GM13976 (cell line): ENCODE measurements at places on chromosomes 3 and 15.

DNA sequence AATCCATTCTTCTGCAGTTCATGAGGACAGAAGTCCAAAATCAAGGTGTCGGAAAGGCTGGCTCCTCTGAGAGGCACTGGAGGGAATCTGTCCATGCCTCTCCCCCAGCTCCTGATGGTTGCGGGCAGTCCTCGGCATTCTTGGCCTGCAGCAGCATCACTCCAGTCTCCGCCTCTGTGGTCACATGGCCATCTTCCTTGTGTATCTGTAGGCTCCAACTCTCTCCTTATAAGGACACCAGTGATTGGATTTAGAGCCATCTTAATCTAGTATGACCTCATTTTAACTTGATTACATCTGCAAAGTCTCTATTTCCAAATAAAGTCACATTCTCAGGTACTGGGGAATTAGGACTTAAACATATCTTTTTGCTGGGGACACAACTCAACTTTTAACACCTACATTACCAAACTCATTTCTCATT is 56.0 kb upstream of the FLNB start:
- no peak for DNase-seq

GRCh38 chr3:44427683-44428082 is 49.8 kb downstream of the ZNF445 start:
- no peak for DNase-seq

- no peak for DNase-seq
Observed at GRCh38 chr3:36457667-36458066, 77.4 kb downstream of the STAC start.

DNA sequence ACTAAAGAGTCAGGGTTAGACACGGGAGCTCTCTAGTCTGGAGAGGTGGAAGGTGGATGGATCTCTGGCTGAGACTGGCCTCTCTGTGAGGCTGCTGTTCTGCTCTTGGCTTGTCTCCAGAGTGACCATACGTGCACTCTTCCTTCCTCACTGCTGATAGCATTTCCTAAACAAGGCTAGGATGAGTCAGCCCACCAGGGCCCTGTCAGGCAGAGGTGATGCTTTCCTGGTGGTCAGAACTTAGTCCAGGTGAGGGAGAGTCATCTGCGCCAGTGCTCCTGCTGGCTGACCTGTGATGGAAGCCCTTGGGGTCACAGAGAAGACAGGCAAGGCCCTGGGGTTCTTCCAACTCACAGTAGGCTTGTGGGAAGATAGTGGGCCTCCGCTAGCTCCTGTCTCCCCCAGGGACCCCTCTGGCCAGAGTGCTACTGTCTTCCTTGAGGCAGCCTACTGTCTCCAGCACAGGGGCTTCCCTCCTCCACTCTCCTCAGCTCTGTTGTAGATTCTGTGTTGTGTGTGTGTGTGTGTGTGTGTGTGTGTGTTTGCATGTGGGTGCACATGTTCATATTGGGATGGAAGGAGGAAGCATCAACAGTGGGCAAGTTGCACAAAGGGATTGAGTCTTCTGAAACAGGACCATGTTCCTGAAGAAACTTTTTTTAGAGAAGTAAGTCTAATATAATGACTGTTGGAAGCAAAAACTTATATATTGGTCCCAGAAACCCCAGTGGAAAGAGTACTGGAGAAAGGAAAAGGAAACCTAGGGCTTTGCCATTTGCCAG is 16.5 kb downstream of the ALPK3 start:
- no peak for DNase-seq

GRCh38 chr3:30567139-30567753 is 39.2 kb upstream of the TGFBR2 start:
- no peak for DNase-seq

DNA sequence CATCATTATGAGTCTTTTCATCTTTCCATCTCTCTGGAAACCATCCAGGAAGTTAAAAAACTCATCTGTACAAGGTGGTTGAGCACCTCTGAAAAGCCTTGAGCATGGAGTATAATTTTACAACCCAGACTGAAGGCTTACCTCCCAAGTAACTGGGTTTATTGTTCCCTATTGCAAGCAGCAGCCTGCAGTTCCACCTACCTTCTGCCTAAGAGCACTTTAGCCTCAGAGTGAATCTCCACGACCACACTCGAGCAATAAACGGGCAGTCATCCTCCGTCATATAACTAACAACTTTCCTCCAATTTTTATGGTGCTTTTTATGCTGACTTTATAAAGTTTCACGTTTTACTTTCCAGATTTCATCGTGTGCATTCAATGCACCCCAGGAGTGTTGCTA is 32.8 kb downstream of the OSBPL10 start:
- no peak for DNase-seq

- DNase-seq, result no peak
Observed at GRCh38 chr3:172782235-172782634, 31.7 kb downstream of the ECT2 start.

- DNase-seq, result no peak
Observed at GRCh38 chr3:24270204-24270691, 224.4 kb downstream of the THRB start.

- no peak for DNase-seq
Observed at GRCh38 chr3:149493315-149494021, 19.0 kb downstream of the TM4SF4 start.

- DNase-seq, result no peak
Observed at GRCh38 chr3:172626021-172626640, 84.7 kb downstream of the NCEH1 start.

GRCh38 chr3:127803619-127804018 is 18.7 kb downstream of the MGLL start:
- DNase-seq, result no peak

GRCh38 chr3:139559541-139559940 is 20.0 kb upstream of the RBP1 start:
- DNase-seq, result no peak

DNA sequence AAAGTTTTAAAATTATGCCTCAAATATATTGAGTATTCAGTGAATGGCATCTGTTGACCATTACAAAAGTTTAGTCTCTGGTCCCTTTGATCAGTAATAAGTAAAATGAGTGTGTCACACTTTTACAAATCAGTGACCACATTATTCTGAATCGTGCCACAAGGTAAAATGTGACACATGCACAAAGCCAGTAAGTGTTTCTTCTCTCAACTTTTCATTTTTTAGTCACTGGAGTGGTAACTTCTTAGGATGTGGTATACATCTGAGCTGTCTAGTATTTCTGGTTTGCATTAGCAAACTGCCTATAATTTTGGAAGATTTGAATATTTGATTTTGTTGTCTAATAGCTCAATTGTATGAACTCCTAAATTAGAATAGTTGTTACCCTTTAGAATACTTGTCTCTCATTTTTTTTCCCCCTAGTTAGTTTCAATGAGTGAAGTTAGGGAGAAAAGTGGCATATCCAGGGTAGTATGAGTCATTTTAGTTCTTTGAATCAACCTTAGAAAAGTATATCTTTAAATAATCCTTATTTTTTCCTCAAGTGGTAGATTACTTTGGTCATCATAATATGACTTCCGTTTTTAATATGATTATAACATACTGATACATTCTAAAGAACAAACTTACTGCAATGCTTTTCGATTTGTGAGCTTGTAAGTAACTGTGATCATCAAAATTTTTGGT is 18.1 kb downstream of the DNAJC13 start:
- DNase-seq, result no peak

DNA sequence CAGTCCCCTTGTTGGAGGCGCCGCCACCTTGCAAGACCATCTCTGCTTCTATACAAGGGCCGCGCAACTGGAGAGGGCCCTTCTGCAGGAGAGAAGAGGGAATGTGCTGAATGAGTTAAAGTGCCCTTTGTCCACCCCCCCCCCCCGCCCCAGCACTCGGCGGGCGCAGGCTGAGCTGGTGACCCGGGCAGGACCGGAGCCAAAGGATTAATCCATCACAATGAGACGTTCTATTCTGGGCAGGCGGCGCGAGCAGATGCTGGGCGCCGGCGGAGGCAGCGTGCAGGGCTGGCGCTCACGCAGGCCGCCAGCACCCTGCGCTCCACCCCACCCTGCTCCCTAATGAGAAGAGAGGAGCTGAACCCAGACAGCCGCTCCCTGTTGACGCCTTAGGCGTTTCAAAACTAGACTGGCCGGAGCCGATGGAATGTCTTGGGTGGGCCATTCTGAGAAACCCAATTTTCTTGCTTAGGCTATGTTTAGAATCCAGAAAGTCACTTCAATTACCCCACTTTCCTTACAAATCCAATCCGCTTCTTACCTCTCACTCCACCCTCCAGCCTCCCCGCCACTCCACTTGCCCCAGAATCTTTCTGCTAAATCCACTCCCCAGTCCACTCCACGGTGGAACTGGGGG is 32.9 kb downstream of the GJD2 start:
- peak; percentile 19 for DNase-seq

DNA sequence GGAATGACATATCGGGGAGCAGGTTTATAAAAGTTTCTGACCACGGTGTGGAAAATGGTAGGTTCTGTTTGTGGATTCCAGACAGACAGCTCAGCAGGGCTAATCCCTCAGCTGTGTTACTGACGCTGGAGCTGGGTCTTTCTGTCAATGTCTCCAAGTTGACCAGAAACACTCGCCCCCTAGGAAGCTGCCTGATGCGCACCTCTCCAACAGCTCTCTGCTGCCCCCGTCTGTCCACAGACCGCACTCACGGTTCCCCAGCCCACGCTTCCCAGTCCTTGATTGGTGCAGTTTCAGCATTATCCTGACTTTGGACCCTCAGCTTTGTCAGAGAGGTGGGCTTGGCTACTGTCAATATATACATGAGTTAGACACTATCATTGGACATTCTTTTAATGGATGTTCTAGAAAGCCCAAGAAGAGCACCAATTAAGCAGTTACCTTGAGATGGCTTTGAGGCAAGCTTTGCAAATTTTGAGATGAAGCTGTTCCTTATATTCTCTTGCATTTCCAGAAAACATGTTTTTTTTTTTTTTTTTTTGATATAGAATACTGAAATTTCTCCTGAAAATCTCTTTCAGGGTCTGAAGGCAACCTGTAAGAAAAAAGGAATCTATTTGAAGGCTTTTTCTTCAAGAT is 98.9 kb upstream of the TBC1D5 start:
- peak; percentile 59 for DNase-seq

GRCh38 chr15:84929795-84930603 is 45.5 kb downstream of the SLC28A1 start:
- DNase-seq, result no peak

GRCh38 chr3:115272036-115272824 is 125.1 kb upstream of the ZBTB20 start:
- no peak for DNase-seq

- no peak for DNase-seq
Observed at GRCh38 chr15:100668348-100668745, 66.0 kb downstream of the ASB7 start.

- DNase-seq, result no peak
Observed at GRCh38 chr3:165768680-165769079, 68.5 kb downstream of the BCHE start.

GRCh38 chr3:57985176-57985983 is 22.8 kb upstream of the FLNB start:
- DNase-seq, result no peak

DNA sequence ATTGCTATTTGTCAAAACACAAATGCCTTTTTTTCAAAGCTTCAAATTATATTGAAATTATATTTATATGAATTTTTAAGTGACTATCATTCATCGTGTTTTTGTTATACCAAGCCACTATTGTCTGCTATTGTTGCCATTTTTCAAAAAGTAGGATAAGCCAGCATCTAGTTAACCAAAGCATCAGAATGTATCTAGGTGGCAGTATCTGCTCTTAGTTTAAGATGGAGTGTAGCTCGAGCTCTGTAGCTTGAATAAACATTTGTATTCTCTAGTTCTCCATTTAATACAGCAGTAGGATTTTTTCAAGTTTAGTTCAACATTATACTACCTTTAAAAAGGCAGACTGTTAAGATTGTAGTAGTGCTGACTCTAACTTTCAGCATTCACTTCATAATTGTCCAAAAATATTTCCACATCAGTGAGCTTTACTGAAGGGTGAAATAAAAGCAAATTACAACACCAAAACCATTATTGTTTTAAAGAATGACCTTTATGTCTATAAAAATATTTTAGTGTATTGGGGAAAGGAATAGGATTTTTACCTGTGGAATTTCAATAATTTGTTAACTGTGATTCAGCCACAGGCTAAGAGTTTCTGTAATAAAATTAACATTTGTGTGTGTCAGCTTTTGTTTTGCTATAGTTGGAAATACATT is 19.6 kb upstream of the C15orf61 start:
- DNase-seq, result peak; percentile 39

DNA sequence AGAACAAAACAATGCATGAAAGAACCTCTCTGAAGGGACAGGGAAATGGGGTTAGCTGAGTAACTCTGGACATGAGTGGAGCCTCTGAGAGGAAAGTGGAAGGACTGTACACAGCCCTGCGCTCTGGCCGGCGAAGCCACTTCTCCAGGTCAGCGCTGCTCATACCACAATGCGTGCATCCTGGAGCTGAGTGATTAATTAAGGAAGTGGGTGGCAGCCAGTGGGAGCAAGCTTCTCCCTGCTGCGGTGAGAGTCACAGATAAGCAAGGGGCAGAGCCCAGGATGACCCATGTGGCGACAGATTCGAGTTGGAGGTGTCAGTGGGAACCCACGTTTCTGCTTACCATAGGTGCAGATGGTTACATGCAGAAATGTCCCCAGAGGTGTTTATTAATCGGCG is 48.0 kb downstream of the KLF15 start:
- DNase-seq, result no peak

- peak; percentile 80 for DNase-seq
Observed at GRCh38 chr15:31346367-31347066, 19.9 kb downstream of the KLF13 start.

GRCh38 chr3:16884084-16884747 is 539 bp upstream of the PLCL2 start:
- peak; percentile 92 for DNase-seq

GRCh38 chr3:98764472-98764884 is 1.3 kb downstream of the ST3GAL6 start:
- no peak for DNase-seq

- DNase-seq, result no peak
Observed at GRCh38 chr15:64870353-64870752, 28.6 kb downstream of the PLEKHO2 start.

- DNase-seq, result no peak
Observed at GRCh38 chr15:83919978-83920510, 266.1 kb downstream of the ADAMTSL3 start.

DNA sequence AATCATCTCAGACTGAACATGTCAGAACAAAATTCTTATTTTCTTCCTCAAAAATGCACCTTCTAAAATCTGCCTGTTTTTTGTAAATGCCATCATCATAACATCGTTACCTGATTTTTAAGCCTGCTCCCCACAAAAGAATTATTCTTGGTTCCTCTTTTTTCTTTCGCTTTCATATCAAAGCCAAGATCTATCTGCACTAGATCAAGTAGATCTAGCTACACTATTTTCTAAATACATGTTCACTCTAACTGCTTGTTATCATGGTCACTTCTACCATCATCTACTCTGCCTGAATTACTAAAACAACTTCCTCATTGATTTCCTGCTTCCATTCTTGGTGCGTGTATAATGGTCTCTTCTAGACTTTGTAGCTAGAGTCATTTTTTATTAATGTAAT is 217.7 kb downstream of the ARPP21 start:
- DNase-seq, result no peak

- DNase-seq, result no peak
Observed at GRCh38 chr15:57914350-57915055, 151.0 kb downstream of the ALDH1A2 start.

GRCh38 chr15:43186003-43186353 is 775 bp downstream of the CCNDBP1 start:
- peak; percentile 57 for DNase-seq

GRCh38 chr3:126125781-126126251 is 41.9 kb upstream of the SLC41A3 start:
- no peak for DNase-seq

GRCh38 chr3:134331811-134332199 is 42.4 kb downstream of the AMOTL2 start:
- DNase-seq, result no peak
